ENCODE measurements at places on chromosomes 3 and 15.

GRCh38 chr15:98387866-98388265, 260.5 kb upstream of the IGF1R start:
- no peak for DNase-seq

GRCh38 chr15:29522373-29523276, 253.0 kb upstream of the NSMCE3 start:
- no peak for DNase-seq

DNA sequence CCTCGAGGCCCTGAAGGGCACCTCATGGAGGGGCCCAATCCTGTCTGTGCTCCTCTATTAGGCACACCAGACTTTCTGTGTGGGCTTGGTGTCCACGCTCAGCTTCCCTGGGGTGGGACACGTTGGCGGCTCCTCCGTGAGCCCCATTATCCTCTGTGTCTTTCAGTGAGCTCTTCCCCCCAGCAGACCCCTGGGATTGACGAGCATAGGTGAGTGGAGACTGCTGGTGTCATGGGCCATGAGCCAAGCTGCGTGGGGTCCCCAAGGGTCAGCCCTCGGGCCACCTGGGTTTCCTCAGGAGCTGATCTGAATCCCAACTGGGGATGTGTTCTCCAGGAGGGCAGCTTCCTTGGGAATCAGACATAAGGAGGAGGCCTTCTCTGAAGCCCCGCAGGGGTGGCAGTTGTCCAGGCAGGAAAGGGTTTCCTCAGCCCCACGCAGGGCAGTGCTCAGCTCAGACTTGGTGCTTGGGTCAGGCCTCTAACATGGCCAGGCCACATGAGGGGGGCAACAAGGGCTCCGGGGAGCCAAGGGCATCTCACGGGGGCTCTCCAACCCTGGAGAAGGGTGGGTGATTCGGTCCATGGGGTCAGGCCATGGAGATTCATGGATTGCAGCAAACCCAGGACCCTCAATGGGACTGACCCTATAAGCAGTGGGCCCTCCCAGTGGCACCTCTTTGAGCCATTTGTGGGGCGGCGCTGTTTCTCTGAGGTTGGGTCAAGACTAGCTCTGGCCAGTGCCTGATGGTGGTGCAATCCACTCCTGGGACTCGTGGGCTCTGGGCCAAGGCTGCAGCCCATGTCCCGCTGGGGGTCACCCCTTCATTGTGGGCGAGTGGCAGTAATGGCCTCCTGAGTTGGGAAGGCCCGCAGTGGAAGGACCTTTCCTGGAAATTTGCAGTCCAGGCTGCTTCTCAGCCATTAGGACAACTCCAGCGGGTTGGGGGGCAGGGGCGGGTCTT, 222.5 kb downstream of the SNRPN start:
- peak; percentile 2 for DNase-seq

- no peak for DNase-seq
These were observed 214.9 kb upstream of the NR2F2 start for GRCh38 chr15:96115642-96116041.

DNA sequence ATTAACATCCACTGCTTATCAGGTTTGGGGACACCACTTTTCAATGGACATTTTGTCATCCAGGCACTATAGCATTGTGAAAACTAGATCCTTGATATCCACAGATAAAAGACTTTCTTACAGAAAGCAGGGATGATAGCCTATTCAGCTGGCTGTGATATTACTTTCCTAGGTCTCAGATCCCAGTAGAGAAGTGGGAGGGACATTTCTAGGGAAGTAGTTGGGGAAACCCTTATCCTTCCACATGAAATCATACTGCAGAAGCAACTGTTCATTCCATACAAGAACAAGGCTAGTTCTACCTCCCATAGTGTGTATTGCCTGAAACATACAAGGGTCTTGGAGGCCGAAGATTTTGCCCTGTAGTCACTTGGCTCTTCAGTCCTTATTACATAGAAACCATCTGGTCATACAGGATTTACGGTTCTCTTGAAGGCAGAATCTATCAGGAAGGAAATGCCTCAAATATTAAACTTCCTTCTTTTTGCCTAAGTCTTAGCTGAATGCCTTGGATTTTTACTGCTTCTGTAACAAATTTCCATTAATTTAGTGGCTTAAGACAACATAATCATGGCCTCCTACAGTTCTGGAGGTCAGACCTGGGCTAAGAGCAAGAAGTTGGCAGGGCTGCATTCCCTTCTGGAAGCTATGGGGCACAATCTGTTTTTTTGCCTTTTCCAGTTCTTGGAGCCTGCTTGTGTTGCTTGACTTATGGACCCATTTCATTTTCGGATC, 119.4 kb downstream of the ECT2 start:
- DNase-seq = no peak

DNA sequence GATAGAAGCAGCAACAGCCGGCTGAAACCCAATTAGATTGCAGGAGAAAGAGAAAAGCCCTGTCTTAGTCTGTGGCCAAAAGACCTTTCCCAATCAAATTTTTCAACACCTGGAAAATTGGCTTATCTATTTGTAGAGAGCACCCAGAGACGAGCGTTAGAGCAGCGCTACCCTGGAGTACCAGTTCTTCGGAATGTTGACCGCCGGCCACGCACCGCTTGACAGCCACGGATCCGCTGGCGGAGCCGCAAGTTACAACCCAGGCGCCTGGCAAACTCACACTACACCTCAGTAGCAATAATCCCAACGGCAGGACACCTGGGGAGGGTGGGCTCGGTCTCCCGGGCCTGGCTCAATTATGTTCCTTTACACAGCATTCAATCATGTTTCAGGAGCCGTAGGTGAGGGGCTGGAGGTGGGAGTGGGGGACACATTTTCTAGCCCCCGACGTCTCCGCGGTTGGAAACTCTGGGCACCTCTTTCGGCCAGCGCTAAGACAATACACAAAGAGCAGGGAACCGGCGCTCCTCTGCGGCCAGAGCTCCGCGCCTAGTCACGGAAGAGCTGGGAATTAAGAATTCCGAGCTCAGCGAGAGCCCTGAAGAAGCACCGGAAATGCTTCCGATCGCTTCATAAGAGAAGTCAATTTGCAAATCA, 1.2 kb downstream of the MB21D2 start:
- DNase-seq = peak; percentile 37

- DNase-seq = no peak
These were observed 43.2 kb downstream of the SLC7A14 start for GRCh38 chr3:170542704-170543103.

GRCh38 chr3:127412578-127413317, 124.9 kb upstream of the PRR20G start:
- DNase-seq = no peak

DNA sequence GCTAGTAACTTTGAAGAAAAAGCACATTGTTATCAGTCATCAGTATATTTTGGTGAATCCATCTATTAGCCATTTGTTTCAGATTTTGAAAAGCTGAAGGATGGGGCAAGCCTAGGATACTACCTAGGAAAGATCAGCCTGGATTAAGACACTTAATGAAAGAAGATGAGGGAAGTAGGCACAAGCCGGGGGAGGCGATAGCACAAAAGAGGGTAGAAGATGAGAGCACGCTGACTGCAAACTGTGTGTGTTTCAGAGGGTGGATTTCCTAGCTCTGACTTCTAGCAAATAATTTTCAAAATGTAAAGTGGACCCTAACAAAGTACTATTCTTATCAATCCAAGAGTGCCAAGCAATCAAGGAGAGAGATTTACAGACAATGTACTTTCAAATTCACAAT, 22.2 kb upstream of the SOX2 start:
- DNase-seq = no peak

- no peak for DNase-seq
These were observed 67.8 kb upstream of the IGF1R start for GRCh38 chr15:98580572-98580971.

- peak; percentile 39 for DNase-seq
These were observed 17.5 kb upstream of the PPIB start for GRCh38 chr15:64180235-64180824.

GRCh38 chr15:72068856-72069255, 49.1 kb downstream of the MYO9A start:
- no peak for DNase-seq

GRCh38 chr15:38195191-38195901, 57.3 kb upstream of the SPRED1 start:
- DNase-seq = no peak

DNA sequence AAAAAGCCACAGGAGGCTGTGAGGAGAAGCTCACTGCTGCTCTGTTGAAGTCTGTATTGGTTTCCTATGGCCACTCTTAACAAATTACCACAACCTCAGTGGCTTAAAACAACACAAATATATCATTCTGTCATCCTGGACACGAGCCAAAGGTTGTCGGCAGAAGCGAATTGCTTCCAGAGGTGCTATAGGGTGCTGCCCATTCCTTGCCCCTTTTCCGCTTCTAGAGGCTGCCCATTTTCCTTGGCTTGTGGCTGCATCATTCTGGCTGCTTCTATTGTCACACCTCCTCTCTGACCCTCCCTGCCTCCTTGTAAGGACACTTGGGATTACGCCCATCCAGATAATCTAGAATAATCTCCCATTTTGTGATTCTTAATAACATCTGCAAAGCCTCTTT, 6.4 kb upstream of the SACM1L start:
- DNase-seq = no peak

GRCh38 chr3:11236588-11237461, 35.4 kb upstream of the ATG7 start:
- no peak for DNase-seq

DNA sequence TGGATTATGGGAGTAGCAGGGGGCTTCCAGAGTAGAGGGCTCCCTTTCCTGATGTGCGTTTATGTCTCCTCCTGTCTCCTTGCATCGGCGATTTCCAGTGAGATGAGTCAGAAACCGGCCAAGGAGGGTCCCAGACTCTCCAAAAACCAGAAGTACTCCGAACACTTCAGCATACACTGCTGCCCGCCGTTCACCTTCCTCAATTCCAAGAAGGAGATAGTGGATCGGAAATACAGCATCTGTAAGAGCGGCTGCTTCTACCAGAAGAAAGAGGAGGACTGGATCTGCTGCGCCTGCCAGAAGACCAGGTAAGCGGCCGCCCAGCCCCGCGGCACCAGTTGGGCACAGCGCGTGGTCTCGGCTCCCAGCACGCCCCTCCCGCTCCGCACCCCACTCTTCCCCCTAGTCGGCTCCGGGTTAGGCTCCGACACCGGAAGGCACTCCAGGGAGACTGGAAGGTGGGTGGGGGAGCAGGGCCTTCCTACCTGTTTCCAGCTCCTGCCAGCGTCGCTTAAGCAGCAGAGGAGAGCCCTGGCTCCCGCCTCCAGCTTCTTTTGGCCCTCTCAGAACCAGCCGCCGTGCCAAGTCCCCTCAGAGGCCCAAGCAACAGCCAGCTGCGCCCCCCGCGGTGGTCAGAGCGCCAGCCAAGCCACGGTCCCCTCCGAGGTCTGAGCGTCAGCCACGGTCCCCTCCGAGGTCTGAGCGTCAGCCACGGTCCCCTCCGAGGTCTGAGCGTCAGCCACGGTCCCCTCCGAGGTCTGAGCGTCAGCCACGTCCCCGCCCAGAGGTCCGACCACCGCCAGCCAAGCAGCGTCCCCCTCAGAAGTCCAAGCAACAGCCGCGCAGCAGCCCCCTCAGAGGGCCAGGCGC, 34.7 kb downstream of the MOBP start:
- DNase-seq = peak; percentile 17

GRCh38 chr15:67024314-67024997, 40.9 kb upstream of the SMAD3 start:
- peak; percentile 54 for DNase-seq

DNA sequence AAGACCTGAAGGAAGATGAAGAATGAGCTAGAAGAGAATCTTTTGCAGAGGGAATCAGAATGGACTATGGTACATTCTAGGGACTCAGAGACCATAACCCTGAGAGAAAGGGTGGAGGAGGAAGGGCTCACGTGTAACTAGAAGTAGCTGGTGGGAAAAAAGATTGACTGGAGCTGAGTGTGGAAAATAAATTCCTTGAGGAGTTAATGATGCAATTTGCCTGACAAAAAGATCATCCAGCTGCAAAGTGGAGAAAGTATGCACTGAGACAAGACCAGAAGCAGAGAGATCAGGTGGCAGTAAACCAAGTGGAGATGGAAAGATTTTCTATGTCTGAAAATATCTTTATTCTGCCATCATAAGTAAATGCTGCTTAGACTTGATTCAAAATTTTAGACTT, 52.9 kb upstream of the TBL1XR1 start:
- no peak for DNase-seq

DNA sequence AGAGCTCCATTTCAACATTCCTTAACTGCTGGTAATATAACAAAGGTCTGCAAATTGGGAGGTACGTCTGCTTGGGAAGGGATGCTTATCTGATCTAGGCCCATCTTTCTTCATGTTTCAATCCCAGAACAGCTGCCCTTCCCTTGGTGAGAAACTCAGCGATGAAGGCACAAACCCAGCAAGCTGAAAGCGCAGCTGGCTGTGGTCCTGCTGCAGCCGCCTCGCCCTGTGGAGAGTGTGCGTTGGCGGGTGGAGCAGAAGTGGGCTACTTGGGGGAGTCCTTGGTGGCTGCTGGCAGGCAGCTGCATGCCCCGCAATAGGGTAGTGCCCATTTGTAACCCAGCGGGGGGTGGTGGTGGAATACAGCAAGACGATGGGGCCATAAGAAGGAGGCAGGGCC, 160.6 kb upstream of the WNT5A start:
- DNase-seq = peak; percentile 28

- no peak for DNase-seq
These were observed 9.1 kb downstream of the GHRL start for GRCh38 chr3:10283638-10284037.

DNA sequence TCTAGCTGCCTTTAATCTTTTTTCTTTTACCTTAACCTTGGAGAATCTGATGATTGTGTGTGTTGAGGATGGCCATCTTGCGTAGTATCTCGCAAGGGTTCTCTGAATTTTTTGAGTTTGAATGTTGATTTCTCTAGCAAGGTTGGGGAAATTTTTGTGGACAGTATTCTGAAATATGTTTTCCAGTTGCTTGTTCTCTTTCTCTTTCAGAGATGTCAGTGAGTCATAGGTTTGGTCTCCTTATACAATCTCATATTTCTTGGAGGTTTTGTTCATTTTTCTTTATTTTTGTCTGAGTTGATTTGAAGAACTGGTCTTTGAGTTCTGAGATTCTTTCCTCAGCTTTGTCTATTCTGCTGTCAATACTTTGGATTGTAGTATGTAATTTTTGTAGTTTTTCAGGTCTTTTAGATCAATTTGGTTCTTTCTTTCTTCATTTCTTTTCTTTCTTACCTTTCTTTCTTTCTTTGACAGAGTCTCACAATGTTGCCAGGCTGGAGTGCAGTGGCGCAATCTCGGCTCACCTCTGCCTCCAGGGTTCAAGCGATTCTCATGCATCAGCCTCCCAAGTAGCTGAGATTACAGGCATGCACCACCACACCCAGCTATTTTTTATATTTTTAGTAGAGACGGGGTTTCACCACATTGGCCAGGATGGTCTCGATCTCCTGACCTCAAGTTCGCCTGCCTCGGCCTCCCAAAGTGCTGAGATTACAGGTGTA, 366.4 kb upstream of the RASGRP1 start:
- no peak for DNase-seq
